Uterus (tissue), 4 donors: ENCODE measurements at places on chromosomes 5 and 9.

DNA sequence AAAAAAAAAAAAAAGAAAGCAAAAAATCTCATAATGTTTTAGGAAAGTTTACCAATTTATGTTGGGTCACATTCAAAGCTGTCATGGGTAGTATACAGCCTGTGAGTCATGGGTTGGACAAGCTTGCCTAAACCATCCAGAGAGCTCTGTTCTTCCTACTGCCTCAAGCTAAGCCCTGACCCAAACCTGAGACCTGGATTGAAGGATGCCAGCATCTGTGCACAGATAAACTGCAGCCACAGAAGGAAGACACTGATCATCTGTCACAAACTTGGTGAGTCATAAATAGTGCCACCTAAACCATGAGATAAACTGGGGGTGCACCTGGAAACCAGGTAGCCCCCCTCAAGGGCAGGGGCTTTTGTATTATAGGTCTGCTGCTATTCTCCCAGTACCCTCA, 31.0 kb downstream of the CSF2 start:
- DNase-seq, result no peak

DNA sequence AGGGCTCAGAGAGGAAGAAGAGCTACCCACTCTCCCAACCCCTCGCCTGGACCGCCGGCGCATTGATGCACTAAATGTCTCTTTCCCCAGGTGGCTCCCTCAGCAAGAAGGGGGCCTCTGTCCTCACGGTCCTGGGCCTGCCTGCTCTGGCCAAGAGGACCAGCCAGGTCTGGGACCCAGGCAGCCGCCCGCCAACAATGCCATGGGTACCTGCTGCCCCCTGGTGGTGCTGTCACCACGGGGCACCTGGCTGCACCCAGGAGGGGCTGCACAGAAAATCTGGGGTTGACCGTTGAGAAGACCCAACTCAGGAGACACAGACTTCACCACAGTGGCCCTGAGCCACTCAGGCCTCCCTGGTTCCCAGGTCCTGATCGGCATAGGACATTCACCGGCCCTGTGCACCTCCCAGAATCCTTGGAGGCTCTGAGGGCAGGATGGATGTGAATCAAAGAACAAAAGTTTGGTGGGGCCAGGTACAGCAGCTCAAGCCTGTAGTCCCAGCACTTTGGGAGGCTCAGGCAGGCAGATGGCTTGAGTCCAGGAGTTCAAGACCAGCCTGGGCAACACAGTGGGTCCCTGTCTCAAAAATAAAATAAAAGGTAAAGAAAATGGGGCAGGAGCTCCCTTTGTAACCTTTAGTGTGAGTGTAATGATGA, 2.4 kb upstream of the VAV2 start:
- DNase-seq, result peak; percentile 83

- no peak for DNase-seq
Measured at GRCh38 chr5:34499001-34499734, 157.0 kb upstream of the RAI14 start.

DNA sequence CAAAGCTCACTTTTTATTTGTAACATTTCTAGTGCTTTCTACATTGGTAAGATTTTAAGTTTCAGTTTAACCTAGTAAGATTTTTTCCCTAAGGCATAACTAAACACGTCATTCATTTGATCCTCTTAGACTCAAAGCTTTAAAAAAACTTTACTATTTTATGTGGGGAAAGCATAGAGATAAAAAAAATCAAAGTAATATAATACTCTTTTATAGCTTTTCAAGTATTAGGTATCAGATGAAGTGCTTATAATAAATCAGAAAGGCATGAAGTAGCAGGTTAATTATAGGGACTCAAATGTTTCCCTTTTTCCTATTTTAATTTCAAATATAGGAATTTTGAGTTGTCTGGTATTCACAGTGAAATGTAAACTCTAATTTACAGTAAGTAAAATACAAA, 68.0 kb upstream of the POU5F2 start:
- DNase-seq, result no peak

DNA sequence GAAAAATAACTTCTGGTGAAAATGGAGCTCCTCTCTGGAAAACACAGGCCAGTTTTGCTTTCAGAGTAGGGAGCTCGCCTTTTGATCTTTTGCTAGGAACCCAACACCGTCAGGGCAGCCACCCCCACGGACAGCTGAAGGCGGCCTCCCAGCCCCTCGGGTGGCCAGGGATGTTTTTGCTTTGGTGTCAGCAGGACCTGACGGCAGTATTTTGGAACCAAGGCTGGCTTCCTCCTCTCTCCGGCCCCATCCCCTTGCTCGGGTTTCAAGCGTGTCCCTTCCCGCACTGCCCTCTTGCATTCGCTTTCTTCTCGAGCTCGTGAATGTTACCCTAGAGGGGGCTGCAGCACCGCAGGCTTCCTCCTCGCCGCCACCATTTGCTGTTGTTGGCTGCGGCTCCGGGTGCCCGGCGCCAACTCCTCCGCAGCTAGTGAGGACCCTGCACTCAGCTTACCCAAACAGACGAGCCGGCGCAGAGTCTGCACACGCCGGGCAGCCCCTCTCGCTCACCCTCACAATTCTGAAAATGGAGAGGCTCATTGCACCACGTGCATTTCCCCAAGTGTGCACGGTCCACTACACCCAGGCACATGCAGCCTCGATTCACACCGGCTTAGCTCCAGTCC, 35.5 kb upstream of the ADAMTSL1 start:
- DNase-seq, result peak; percentile 66

DNA sequence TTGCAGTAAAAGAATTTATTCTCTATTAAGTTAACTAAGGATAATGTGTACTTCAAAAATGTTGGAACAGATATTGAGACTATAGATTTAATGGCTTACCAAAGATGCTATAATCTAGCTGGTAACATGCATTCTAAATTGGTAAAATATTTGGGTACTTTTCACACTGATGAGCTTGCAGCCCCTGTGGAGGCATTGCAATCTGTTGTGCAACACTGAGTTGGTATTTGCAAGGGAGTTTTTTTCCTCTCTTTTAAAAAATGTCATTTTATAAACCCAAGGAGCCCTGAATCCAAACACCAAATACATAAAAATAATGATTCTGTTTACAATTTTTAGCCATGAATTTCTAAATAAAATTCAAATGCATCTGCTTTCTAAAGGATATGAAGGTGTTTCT, 944.8 kb downstream of the DTWD2 start:
- DNase-seq, result no peak

- no peak for DNase-seq
Measured at GRCh38 chr9:106675780-106676179, 187.2 kb upstream of the ZNF462 start.

DNA sequence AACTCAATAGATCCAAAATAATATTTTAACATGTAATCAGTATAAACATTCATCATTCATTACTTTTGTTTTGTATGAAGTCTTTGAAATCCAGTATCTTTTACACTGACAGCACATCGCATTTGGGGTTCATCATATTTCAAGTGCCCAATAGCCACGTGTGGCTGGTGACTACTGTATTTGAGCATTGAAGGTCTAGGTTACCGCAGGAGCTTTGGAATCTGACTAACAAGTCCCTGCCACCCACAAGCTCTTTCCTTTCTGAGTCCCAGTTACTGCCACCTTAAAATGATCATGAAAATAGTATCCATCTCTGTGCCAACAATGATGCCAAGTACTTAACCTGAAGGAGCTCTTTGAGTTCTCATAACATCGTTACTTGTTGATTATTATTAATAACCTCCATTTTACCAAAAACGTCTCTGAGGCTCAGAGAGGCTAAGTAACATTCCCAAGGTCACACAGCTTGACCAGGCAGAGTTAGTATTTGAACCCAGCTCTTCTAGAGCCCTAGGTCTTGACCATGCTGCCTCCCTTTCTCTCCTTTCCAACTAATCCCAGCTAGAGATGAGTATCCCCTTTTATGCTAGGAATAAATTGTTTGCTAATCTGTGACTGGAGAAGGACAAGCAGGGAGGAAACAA, 24.2 kb downstream of the ARHGEF37 start:
- no peak for DNase-seq

- DNase-seq, result no peak
Measured at GRCh38 chr9:33155393-33155792, 11.7 kb downstream of the B4GALT1 start.

GRCh38 chr9:134047868-134048581, 19.8 kb downstream of the BRD3 start:
- no peak for DNase-seq
